ENCODE measurements at places on chromosomes 7 and 10.
A peak's percentile ranks its signal among the peaks of the same experiment; 100 is the strongest.

DNA sequence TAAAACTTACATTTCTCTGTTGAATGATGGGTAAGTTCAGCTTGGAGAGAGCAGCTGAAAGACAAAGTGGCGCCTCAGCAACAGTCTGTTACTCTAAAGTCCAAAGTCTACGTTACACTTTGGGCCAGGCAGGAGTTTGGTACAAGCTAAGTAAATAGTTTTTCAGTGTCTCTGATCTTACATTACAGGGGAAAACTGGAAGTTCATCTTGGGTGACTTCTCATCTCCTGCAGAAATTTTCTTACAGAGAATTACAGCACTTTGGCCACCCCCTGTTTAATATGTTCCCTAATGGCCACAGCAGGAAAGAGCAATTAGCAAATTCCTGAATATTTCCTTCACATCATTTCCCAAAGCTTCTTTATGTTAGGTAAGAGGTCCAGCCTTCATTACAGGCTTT lies 67.1 kb downstream of the ABCC2 start:
- no peak for DNase-seq

DNA sequence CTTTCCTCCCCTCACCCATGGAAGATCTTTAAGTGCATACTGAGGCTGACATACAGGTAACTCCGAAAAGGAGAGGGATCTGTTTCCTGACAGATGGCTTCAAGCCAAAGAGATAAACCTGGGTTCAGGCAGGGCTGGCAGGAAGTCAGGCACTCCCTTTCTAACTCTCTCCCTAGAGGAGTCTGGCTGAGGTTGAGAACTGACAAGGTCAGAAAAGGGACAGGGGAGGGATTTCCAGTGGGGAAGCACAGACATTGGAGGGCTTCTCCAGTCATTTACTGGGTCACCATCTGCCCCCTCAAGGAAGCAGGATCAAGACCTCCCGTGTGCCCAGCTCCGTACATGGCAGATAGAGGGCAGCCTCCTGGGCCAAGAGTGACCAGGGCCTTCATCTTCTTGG lies 31.6 kb downstream of the TLX1 start:
- DNase-seq, result no peak

DNA sequence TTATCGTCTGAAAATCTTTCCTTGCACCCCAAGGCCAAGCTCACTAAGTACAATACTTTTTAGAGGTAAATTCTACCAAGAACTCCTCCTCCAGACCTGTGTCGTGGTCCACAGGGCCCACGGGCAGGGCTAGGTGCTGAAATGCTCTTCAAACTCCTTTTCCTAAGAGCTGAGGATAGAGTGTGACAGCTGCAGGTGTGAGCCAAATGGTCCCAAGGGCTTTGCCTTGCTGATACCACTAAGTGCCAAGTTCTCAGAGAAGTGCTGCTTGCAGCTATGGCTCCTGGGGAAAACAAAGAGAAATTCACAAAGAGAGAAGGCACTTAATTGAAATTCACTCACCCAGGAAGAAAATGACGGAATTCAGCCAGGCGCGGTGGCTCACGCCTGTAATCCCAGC lies 868.9 kb upstream of the AUTS2 start:
- no peak for DNase-seq

DNA sequence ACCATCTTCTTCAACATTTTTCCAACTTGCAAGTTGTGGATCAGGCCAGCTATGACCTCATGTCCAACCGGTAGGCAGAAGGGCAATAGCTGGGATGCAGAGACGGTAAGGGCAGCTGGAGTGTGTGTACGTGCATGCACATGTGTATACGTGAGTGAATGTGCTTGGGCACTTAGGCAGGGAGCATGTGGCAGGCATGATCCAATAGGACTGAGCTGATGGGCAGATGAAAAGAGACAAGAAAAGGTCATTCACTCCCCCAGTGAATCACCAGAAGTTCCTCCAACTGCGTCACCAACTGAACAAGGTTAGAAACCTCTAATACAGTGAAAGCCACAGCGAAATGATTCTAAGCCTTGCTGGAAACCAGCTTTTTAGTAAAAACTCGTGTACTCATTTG lies 176.1 kb downstream of the FGFR2 start:
- DNase-seq, result no peak

DNA sequence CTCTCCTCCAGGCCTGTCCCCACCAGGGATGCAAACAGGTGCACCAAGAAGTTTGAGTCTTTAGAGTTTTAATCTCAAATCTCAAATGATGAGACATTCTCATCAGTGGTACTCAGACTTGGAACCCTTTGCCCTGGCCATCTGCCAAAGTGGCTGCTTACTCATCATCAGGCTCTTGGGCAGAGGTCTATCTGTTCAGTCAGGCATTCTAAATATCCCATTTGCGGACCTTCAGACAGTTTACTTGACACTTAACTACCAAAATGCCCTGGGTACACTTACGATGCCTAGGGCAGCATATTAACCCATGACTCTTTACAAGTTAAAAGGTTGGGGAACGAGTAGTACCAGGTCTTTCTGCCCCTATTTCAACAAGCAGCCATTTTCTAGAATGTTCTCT lies 61.2 kb upstream of the YAE1 start:
- DNase-seq, result peak; percentile 70

Measured in HS-27A (cell line).